CD4-positive, alpha-beta T cell treated with Interleukin-2 at 100 ng/mL for 4 hours (primary cell): ENCODE measurements at places on chromosomes 2 and 18.

DNA sequence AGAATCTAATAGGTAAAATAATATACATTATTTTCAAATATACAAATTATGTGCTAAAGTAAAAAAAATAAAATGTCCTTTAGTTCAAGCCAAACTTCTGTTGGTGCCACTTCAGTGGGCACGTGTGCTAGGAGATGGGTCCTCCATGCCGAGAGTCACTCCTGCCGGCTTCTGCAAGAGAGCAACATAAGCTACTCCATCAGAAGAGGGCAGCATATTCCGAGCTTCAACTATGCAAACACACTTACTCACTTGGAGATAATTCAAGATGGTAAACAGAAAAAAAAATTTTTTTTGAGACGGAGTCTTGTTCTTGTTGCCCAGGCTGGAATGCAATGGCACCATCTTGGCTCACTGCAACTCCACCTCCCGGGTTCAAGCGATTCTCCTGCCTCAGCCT is 24.4 kb downstream of the CNOT11 start:
- DNase-seq, result no peak

DNA sequence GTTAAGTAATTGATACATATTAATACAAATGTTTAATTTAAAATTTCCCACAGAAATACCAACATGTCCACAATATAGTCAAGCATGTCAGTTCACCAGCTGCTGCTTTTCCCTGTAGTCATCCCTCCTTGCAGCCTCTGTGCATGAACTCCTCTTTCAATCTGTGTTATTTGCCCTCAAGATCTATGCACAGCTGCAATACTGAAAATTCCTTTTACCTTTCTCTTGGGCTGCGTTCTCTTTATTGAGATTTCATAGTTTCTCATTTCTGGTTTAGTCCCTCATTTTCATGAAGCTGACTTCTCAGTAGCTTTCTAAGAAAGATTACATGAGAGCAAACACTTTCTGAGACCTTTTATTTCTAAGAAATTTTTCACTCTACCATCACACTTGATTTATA is 464.9 kb downstream of the PARD3B start:
- DNase-seq, result no peak

GRCh38 chr2:220071696-220072095 is 444.3 kb downstream of the SLC4A3 start:
- DNase-seq, result no peak

GRCh38 chr2:15775753-15776628 is 164.4 kb upstream of the MYCN start:
- DNase-seq, result no peak

DNA sequence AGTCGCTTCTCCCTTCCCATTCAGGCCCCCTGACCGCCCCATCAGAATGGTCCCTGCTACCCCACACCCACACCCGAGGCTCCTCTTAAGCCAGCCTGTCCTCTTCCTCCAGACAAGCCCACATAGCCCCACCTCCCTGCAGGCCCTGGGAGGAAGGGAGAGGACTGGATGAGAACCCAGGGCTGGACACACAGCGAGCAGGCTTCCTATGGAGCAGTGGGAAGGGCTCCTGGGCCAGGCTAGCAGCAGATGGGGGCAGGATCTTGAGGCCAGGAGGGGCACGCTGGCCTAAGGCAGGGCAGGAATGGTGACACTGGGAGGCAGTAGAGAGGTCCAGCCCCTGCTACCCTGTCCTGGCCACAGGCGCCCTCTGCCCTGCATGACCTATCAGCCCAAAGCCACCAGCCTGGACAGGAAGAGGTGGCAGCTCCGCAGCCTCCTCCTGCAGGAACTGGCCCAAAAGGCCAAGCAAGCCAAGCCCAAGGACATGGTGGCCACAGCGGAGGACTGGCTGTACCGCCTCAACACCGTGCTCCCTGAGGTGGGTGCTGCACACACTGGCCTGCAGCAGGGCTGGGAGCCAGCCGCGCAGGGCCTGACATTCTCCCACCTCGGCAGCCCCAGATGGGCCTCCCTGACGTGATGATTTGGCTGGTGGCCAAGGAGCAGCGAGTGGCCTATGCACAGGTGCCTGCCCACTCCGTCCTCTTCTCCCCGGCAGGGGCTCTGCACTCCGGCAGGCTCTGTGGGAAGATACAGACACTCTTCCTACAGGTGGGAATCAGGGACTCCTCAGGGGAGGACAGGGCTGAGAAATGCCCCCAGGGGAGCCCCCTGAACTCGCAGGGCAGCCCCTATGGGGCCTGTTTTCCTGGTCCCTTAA is 43.3 kb downstream of the FER1L5 start:
- no peak for DNase-seq
